ENCODE measurements at places on chromosomes 3 and 15.

DNA sequence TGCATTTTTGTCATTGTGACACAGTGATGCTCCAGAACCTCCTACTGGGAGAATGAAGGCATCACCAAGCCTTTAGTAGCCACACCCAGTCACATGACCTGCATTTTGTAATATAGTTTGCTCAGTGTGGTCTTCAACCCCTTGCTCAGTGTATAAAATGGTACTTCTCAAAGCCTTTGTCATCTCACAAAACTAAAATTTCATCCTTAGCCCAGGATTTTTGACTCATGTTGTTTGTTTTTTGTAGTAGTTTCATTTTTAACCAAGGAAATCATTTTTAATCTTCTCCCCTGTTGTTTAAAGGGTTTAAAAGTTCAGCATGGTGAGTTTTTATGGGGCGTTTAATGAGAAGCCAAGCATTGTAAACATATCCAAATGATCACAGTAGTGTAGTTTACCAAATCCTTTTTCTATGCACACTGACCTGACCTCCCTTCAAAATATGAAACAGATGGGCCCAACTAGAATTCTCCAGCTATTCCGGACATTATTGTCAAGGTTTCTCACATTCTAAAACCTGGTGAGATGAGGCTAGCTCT lies 123.5 kb upstream of the IL12A start:
- no peak for DNase-seq

DNA sequence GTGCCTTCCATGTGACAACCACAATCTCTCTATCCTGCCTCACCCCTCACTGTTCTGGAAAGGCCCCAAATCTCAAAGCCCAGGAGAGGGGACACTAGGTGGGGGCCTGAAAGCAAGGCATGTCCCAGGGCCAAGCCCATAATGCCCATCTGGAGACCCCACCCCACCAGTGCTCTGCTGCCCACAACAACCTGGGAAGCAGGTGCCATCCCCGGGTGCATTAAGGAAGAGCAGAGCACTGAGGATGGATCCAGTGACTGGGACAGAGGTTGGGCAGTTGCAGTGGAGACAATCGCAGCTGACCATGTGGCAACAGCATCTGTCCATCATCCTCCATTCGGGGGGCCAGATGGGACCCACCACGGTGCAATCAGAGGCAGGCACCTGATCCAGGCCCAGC lies 106.2 kb upstream of the PRR20G start:
- no peak for DNase-seq

GRCh38 chr3:12598890-12599289 lies 42.0 kb downstream of the MKRN2 start:
- DNase-seq = no peak

GRCh38 chr3:43366885-43367284 lies 80.5 kb downstream of the SNRK start:
- DNase-seq = no peak

DNA sequence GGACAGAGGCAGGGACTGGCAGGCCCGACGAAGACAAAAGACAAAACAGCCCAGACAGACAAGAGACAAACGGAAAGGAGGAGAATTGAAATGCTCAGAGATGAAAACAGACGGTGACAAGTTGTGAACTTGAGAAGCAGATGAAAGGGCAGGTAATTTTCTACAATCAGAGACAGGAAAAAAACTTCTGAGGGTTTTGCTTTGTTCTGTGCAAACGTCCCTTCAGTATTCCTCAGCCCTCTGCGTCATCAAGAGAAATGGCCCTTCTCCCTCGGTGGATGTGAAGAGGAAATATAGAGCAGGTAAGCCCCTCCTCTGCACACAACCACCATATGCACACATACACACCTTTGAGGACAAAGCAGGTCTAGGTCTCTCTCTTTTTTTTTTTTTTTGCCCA lies 206.6 kb downstream of the UACA start:
- DNase-seq = no peak

- no peak for DNase-seq
Observed at GRCh38 chr3:196238612-196239560, 22.6 kb downstream of the SLC51A start.

DNA sequence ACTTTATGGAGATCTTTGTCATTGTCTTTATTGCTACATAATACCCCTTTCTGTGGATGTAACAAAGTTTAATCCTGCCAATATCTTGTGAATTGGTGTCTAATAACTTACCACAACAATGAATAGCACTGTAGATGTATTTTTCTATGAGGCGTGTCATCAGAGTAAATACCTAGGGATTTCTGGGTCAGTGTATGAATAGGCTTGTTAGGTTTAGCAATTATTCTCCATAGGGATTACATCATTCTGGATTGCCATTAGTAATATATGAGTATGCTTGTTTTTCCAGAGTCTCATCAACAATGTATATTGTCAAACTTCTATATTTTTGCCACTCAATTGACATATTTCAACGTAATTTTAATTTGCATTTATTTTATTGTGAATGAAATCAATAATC lies 67.9 kb downstream of the UNC13C start:
- DNase-seq = no peak

DNA sequence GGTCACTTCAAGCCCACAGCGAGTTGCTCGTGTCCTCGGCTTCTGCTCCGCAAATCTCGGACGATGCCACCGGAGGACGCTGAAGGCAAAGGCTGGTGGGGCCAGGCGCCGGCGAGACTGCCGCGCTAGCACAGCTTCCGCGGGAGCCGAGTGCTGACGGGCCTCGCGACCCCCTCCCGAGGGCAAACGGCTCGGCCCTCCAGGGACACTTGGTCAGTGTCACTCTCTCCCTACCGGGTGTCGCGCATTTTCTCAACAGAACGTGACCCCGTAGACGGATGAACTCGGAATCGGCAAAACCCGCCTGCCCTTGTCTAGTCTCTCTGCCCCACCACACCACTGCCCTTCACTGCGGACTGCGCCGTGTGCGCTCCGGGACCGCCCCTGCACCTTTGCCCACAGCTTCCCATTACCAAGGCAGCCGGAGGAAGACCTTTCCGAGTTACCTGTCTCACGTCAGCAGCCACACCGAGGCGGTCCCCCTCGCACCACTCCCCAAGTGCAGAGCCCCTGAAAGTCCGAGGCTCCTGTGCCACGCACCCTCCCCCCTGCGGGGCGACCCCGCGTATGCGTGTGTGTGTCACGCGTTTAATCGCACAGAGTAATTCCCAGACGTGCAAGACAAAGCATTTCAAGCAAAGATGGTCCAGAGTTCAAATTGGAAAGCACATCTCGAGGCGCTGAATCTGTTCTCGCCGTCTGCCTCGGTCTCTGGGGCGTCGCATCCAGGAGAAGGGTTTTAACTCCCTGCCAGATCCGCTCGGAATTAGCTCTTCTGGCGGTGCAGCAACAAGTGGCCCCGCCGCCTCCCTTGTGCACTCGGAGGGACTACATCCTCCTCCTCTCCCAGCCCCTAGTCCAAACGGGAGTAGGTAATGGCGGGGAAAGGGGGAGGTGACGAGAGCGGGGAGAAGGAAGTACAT lies 245.0 kb upstream of the TOPAZ1 start:
- no peak for DNase-seq

- no peak for DNase-seq
Observed at GRCh38 chr15:82650046-82650670, 3.0 kb upstream of the CPEB1 start.

- DNase-seq = no peak
Observed at GRCh38 chr3:150105886-150106612, 135.4 kb upstream of the PFN2 start.

GRCh38 chr3:5172018-5172417 lies 15.5 kb upstream of the EDEM1 start:
- DNase-seq = no peak

DNA sequence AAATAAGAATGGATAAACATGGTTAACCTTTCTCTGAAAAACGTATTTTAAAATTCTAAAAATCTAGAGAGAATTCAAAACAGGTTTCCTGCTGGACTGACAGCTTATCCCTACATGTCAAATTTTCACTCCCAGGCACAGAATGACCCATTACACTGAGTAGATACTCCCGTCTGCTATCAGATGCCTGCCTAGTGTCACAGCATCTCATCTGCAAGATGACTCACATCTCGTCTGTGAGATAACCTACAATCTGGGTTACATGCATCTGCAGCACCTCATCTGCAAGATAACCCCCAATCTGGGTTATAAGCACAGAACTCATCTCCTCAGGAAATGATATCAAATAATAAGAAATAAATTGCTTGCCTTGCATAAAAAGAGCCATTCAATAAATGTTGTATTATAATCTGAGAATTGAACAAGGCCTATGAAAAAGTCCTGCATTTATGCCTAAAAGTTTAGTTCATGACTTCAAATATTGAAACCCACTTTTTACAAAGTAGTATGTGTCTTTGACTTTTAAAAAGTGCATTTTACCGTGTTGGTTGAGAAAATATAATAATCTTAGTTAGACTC lies 188.3 kb upstream of the THBS1 start:
- no peak for DNase-seq

- DNase-seq = no peak
Observed at GRCh38 chr3:12231431-12231830, 57.4 kb upstream of the PPARG start.

DNA sequence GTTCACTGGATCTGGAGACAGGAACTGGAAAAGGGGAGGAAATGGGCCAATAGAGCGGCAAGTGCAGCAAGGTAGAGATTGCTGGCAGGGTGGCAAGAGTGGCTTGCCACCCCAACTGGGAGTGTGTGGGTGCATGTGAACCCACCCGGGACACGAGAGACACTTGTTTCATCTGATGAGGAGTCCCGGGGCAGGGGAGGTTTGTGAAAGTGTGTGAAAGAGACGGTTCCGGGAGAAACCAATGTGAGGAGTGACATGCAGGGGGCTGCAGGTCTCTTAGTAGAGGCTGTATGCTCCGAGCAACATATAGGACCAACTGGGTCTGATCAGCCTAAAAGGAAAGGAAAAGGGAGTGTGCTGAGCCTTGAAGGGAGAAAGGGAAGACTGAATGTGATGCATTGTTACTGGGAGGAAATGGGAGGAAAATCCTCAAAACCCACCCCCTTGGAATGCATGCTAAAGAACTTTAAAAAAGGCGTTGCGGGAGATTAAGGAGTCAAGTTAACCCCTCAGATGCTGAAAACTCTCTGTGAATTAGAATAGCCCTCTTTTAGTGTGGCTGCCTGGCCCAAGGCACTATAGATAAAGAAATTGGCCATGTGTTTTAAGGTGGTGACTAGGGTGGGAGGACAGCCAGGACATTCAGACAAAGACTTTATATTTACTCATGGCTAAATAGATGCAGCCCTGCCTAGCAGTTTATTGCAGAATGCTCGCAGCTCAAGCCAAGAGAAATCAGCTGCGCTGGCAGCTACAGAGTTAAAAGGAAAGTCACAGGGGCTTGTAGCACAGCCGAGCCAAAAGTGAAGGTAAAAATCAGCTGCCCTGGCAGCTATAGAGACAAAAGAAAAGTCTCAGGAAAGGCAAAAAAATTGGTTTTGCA lies 9.1 kb upstream of the SLC9C1 start:
- DNase-seq = no peak

DNA sequence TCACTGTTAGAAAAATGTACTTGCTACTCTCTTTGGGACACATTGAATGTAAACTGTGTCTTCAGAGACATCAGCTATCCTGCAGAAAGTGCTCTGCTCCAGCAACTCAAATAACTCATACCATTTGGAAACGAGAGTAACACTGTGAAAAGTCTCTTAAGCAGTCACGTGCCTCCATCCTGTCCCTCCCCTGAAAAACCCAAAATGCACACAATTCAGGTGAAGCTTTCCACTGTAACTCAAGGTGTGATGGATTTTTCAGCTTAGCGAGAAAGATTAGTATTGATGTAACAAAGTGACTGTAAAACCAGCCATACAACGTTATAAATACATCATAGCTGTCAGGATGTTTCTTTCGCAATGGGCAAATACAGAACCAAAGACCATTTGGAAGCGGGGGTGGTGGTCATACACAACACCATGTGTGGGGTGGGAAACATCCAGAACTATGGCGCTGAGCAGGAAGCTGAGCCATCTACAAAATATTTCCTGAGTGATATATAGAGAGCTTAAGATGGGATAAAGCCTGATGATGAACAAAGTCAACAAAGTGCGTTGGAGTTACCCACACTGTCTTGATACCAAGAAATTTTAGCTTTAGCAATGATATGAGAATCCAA lies 332.3 kb downstream of the FOXP1 start:
- DNase-seq = no peak

DNA sequence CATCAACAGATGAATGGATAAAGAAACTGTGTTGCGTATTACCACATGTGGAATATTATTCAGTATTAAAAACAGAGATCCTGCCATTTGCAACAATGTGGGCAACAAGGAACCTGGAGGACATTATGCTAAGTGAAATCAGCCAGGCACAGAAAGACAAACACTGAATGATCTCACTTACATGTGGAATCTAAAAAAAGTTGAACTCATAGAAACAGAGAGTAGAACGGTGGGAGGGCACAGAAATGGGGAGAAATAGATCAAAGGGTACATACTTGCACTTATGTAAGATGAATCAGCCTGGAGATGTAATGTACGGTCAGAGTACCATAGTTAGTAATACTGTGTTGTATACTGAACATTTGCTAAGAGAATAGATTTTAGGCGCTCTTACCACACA lies 29.8 kb upstream of the MUC13 start:
- no peak for DNase-seq

DNA sequence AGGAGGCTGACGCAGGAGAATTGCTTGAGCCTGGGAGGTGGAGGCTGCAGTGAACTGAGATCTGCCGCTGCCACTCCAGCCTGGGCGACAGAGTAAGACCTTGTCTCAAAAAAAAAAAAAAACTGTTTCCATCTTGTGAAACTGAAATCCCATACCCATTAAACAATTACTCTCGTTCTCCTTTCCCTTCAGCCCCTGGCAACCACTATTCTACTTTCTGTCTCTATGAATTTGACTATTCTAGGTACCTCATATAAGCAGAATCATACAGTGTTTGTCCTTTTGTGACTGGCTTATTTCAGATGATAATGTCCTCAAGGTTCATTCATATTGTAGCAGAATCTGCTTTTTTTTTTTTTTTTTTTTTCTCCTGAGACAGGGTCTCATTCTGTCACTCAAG lies 51.5 kb upstream of the UBE2E1 start:
- no peak for DNase-seq
